GDM1 (cell line): ENCODE measurements at places on chromosomes 12 and 14.
A peak's percentile ranks its signal among the peaks of the same experiment; 100 is the strongest.

- peak; percentile 40 for DNase-seq
These were observed 15.6 kb upstream of the C14orf180 start for GRCh38 chr14:104563742-104564615.

DNA sequence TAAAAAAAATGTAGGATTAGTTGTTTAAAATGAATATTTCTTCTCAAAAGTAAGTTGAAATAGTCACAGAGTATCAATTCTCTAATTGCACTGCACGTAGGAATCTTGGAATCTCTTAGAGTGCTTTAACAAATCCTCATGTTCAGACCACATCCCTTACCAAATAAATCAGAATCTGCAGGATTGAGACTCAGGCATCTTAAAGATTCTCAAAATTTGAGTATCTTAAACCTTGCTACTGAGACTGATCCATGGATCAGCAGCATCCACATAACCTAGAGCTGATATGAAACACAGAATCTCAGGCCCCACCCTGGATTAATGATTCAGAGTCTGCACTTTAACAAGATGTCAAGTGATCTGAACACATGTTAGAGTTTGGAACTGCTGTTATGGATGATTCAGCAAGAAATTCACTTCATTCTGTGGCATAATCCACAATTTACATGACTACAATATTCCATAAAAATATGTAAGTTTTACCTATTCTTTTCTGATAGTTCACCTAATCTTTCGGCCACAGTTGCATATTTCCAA, 58.7 kb downstream of the ADAMTS20 start:
- DNase-seq = no peak

GRCh38 chr12:2282318-2282717, 229.5 kb downstream of the CACNA1C start:
- DNase-seq = no peak

GRCh38 chr12:46524778-46525177, 152.2 kb upstream of the SLC38A2 start:
- no peak for DNase-seq

DNA sequence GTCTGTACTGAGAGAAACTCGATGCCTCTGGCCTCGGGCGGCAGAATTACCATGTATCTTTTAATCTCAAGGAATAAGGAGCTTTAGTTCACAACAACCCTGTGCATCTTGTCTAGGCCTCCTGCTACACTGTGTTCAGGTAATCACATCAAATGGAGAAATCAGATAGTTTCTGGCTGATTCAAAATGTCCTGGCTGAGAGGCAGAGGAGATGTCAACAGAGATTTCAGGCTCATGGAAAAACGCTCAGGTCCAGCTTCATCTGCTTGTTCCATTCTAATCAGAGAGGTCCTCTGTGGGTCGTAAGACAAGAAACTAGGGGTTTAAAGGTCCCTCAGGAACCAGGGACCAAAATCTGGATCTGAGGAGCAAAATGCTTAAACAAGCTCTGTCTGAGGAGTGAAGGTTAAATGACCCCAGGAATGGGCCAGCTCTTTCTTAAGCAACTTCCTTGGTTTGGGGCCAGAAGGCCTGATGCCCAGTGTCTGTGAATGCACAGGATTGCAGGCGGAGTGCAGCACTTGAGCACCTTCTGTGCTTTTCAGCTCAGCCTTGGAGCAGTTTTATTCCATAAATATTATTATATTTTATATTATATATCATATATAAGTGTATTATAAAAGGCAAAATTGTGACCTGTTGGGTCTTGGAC, 170.2 kb upstream of the PRICKLE1 start:
- DNase-seq = no peak

- DNase-seq = no peak
These were observed 5.5 kb upstream of the VASH1 start for GRCh38 chr14:76755610-76756370.

GRCh38 chr14:82595466-82595865, 1061.8 kb upstream of the SEL1L start:
- no peak for DNase-seq

DNA sequence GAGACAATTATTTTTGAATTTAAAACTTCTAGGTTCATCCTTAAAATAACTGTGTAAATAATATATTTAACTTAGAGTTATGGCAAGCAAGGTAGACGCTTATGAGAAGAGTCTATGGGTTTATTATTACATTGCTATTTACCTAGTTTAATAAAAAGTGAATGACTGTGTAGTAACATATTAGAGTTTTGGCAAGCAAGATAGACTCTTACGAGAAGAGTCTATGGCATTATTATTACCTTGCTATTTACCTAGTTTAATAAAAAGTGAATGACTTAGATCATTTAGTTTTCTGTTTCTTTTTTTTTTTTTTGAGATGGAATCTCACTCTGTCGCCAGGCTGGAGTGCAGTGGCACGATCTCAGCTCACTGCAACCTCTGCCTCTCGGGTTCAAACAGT, 3.8 kb downstream of the RNF34 start:
- no peak for DNase-seq

GRCh38 chr12:74339211-74339610, 198.4 kb upstream of the ATXN7L3B start:
- no peak for DNase-seq

DNA sequence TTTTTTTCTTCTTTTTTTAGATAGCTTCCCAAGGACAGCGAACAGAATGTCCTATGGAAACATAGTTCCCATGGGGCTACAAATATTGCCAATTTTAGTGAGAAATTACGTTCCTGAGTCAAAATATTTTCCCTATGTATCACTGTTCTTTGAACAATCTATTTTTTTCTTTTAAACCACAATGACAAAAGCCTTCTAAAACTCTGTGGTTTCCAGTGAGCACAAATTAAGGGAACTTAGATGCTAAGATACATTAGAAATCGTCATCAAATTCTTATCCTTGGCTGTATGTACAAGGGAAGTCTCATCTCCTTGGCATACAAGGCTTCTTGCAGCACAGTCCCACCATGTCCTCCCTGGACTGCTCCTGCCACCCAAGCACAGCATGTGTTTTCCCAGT, 17.9 kb downstream of the CPM start:
- DNase-seq = no peak

GRCh38 chr14:104229534-104230055, 91.2 kb downstream of the KIF26A start:
- no peak for DNase-seq

DNA sequence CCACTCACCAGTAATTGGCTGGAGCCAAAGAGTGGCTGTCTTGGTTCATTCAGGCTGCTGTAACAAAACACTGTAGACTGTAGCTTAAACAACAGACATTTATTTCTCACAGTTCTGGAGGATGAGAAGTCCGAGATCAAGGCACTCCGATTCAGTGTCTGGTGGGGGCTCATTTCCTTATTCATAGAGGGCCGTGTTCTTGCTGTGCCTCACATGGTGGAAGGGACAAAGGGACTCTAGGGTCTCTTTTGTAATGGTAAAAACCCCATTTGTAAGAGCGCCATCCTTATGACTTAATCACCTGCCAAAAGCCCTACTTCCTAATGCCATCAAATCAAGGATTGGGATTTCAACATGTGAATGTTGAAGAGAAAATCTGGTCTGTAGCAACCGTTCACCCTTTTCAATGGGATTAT, 34.7 kb upstream of the CDKN3 start:
- DNase-seq = no peak

DNA sequence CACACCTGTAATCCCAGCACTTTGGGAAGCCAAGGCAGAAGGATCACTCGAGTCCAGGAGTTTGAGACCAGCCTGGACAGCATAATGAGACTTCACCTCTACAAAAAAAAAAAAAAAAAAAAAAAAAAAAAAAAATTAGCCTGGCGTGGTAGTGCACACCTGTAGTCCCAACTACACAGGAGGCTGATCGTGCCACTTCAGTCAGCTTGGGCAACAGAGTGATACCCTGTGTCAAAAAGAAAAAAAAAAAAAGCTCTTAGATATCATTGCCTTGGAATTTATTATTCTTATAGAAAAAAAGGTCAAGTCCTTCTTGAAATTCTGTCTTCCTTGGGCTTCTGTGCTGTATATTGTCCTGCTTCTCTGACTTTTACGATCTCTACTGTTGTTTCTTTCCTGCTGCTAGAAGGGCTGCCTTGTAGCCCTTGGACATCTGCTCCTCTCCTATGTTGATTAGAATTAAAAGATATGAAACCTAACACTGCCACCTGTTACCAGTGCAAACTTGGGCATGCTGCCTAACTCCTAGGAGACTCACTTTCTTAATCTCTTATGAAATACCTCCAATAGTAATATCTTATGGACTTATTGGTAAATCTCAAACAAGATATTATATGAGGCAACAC, 5.7 kb downstream of the TMEM19 start:
- DNase-seq = no peak

GRCh38 chr14:35822501-35822900, 3.6 kb upstream of the BRMS1L start:
- DNase-seq = no peak

DNA sequence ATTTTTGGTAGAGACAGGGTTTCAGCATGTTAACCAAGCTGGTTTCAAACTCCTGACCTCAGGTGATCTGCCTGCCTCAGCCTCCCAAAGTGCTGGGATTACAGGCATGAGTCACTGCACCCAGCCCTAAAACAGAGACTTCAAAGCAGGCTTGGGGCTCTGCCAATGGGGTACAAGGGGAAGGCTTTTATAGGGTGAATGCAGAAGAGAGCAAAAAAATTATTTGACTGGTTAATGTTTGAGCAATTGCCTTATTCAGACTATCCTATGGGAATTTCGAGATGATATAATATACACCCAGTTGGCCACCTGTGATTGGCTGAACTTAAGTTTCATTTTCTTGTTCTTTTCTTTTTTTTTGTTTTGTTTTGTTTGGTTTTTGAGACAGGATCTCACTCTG, 31.5 kb upstream of the ACTN1 start:
- DNase-seq = no peak

GRCh38 chr12:62631471-62632410, 165.1 kb downstream of the MON2 start:
- DNase-seq = no peak

GRCh38 chr12:64672925-64673409, 62.7 kb downstream of the RASSF3 start:
- no peak for DNase-seq

- no peak for DNase-seq
These were observed 16.3 kb downstream of the ATP5MC2 start for GRCh38 chr12:53659571-53659981.

- no peak for DNase-seq
These were observed 51.3 kb downstream of the MARK3 start for GRCh38 chr14:103436533-103436932.

DNA sequence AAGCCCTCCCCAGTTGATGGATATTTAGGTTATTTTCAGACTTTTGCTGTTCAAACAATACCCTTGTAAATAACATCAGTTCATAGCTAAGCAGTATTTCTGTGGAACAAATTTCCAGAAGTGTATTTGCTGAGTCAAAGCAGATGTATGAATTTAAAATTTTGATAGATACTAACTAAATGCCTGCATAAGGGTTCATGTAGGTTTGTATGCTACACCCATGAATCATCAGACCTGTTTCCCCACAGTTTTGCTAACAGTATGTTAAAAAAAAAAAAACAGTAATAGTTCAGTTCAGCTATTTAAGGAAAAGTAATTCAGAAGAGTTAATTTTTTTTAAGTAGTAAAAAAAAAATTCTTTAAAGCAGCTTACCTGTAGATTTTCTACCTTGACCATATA, 236.1 kb upstream of the DIO2 start:
- DNase-seq = no peak

- no peak for DNase-seq
These were observed 172.7 kb upstream of the CNOT2 start for GRCh38 chr12:70070494-70071007.

- DNase-seq = peak; percentile 31
These were observed 43.3 kb upstream of the NT5DC3 start for GRCh38 chr12:103884316-103884715.

GRCh38 chr12:124867401-124867930, 3.8 kb upstream of the SCARB1 start:
- no peak for DNase-seq

DNA sequence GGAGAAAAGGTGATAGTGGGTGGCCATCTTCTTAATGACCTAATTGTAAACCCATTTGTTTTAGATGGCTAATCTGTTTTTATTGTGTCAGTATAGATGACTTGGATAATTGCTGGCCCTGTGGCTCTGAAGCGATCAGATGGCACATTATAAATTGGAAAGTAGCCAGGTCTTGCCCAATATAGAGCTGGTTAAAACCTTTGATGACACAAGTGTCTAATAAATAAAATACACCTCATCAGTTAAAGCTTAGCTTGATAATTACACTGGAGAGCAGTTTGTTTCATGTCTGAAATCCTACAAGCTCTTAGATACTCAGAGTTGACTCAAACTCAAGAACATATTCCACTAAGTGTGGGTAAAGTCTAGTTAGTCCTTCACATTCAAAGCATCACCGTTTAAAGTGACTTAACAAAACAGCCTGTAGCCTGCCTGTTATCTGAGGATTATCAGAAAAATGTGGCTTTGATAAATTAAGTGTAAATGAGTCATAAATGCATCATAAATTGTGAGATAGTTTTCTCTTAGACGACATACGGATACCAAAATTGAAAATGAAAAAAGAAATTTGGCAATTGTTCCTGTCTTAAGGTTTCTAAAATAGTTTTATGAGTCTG, 280.9 kb downstream of the LRIG3 start:
- DNase-seq = no peak

DNA sequence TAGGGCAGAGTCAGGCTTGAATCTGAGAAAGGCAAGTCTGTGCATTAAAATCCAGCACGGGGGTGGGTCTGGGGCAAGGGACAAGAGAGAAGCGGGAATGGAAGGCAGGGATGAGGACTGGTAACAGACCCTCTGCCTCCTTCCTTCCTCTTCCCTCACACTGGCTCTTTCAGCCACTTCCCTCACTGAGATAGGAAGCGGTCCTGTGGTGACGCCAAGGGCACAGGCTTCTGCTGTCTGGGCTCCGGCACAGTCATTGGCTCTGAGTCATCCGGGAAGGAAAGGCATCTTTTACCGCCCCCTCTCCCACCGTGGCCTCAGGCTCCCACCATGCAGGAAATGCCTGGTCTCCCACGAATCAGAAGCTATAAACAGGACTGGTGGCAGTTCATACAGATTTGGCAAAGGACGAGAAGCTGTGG, 70.2 kb downstream of the ETV6 start:
- peak; percentile 82 for DNase-seq

DNA sequence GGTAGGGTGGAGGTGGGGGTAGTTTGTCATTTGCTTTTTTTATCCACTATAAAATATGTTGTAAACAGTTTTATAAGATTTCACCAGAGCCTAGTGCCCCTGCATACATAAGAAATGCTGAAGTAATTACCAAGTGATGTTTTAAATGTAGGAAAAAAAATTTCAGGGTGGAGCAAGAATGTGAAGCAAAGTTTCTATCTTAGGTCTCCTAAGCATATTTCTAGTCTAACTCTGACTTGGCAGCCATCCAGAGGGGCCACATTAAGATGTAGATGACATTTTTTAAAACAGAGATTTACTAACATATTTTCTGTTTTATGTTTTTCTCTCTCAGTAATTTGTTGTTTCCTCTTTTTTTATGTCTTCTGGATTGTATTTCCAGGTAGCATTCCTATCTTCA, 15.8 kb upstream of the KRAS start:
- no peak for DNase-seq

- DNase-seq = no peak
These were observed 372 bp upstream of the DPF3 start for GRCh38 chr14:72894323-72894622.

- DNase-seq = no peak
These were observed 113.4 kb upstream of the PELI2 start for GRCh38 chr14:56004786-56005185.

- DNase-seq = no peak
These were observed 466.0 kb downstream of the RAD51B start for GRCh38 chr14:68285421-68286179.
